NT2/D1 (cell line): ENCODE measurements at places on chromosomes 11 and 22.

GRCh38 chr11:29161191-29161590 is 855.6 kb downstream of the KCNA4 start:
- DNase-seq, result no peak

GRCh38 chr11:4203603-4204360 is 109.2 kb downstream of the RRM1 start:
- DNase-seq, result peak; percentile 46

DNA sequence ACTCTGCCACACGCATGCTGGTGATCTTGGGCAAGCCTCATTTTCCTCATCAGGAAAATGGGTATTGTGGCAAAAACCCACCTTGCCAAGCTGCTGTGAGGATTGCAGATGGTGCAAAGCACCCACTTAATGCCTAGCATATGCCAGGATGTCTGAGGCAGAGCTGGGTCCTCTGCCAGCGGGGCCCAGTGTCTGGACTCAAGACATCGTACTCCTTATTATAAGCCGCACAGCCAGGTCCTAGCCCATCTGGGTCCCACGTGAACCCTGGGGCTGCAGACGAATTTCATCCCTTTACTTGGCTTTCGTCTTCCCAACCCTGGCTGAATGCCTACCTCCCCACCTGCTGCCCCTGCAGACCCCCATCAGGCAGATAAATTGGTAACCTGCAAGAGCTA is 34.5 kb upstream of the ALX4 start:
- no peak for DNase-seq

DNA sequence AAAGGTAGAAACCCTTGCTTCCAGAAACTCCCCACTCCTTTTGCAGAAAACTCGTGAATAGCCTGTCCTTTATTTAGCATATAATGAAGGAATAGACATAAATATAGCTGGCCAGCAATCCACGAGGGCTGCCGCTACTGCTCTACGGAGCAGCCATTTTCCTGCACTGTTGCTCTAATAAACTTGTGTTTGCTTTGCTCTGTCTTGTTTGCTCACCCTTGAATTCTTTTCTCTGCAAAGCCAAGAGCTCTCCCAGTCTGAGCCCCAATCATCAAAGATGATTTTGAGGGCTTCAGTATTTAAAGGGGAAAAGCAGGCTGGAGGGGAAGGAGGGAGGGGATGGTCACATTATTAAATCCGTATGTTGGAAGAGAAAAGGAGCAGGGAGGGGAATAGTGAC is 16.6 kb upstream of the CHKA start:
- DNase-seq, result no peak

- no peak for DNase-seq
Observed at GRCh38 chr11:103043826-103044678, 47.9 kb downstream of the DCUN1D5 start.

DNA sequence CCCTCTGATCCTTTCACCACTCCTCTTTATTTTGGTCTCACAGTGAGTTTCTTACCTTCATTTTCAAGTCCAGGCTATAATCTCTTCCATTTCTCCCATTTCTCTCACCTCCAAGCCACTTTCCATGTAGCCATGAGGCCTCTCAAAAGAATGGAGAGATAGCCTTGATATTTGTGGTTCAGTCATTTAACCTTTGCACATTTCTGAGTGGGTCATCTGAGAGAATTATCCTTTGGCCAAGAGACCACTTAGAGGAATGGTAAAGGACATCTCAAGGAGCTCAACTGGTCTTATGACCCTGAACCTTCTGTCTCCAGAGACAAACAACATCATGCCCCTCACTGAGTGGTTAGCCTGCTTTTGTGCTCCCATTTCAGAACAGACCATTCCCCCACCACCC is 121.1 kb downstream of the KIRREL3 start:
- DNase-seq, result no peak

- no peak for DNase-seq
Observed at GRCh38 chr11:60393016-60393415, 3.2 kb upstream of the MS4A14 start.

GRCh38 chr22:26463101-26463661 is 20.4 kb downstream of the HPS4 start:
- no peak for DNase-seq

DNA sequence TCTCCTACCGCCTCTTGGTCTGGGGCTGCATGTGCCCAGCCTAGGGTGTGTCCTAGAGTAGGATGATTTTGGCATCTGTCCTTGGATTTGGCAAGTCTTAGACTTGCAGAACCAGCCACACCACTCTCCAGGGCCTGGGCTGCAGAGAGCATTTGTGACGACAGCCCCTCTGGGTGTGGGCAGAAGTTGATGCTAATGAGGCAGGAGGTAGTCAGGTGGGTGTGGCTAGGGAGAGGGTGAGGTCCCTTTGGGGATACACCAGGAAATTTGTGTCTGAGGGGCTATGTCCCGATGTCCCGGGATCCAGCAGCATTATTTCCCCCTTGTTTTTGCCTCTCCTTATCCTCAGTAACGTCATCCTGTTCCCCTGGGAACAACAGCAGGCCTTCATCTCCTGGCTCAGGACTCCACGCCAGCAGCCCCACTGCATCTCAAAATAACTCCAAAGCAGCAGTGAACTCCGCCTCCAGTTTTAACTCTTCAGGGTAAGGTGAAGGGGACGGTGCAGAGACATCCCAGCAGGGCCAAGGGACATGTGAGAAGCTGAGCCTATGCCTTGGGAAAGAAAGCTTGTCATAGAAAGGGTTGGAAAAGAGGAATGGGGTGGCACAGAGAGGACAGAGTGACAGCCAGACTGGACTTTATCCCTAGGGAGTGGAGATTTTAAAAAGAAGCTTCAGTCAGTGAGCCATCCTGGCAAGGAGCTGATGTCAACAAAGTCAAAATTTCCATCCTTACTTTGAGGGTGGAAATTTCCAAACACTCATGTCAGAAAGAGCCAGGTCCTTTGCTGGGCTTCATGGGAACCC is 8.0 kb upstream of the TLCD5 start:
- no peak for DNase-seq

GRCh38 chr11:129035244-129035643 is 92.6 kb upstream of the TP53AIP1 start:
- DNase-seq, result no peak

- DNase-seq, result no peak
Observed at GRCh38 chr22:48432781-48433518, 1394.7 kb downstream of the BRD1 start.

GRCh38 chr22:49365910-49366309 is 461.8 kb downstream of the BRD1 start:
- no peak for DNase-seq

DNA sequence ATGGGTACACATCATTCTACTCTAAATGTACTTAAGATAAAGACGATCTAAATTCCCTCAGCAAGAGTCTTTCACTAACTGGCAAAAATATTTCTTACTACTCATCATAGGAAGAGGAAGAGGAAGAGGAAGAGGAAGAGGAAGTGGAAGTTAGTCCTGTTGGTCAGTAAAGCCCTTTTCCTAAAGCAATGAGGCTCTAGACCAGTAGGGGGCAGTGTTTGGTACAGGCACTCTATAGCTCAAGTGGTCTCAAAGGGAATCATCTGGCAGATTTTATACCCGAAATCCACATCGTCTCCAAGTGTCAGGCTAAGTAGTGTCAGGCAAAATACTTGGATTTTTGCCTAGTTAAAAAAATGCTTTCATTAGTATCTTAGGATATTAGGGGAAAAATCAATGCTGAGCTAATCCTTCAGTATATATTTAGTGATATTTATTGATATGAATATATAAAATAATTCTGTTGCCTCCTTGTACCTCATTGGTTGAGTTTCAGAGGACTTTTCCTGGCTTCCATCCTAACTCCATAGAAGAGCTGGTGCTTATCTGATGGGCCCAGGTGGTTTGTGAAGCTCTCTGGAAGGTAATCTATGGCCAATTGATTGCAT is 7.7 kb downstream of the BLID start:
- peak; percentile 40 for DNase-seq

DNA sequence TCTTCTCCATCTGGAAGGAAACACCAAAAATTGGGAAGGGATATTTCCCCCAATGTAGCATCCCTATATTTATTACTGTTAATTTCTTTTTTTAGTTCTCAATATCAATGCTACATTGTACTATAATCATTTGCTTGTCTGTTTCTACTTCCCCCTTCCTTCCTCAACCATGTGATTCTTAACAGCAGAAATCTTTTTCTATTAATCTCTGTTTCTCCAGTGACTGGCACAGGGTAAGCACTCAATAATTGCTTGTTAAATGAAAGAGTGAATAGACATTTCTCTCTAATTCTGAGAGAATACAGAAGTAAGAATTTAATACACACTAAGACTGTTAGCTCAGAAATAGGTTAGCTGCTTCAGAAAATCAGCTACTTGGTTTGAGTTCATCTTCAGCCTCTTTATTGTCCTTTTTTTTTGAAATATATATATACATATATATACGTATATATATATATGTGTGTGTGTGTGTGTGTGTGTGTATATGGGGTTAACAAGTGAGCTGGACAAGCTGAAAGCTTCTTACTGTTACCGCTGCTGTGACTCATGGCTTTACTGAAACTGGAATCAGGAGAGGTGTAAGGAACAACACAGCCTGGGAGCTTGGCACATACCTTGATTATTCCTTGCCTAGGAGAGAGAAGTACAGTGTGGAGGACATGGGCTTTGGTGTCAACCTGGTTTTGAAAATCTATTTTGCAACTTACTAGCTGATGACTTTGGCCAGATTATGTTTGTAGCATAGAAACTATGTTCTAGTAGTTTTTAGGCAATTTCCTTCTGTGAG is 26.2 kb upstream of the PDE3B start:
- DNase-seq, result no peak

DNA sequence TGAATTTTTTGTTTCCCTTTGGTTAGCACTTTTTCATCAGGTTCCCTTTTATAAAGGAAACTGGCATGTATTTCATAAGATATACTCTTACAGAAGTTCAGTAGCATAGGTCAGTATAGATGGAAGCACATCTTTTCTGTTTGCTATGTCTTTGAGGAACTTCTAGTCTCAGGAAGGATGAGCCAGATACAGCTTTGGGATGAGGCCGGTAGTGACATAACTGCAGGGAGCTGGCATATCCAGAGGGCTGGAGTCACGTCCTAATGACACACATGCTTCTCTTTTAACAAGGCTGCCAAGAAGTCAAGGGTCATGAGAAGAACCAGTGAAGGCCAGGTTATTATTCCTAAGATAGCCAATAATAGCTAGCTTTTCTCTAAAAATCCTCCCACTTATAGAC is 33.3 kb upstream of the ADSL start:
- DNase-seq, result no peak

GRCh38 chr11:95282291-95282751 is 51.3 kb upstream of the SESN3 start:
- DNase-seq, result no peak

- no peak for DNase-seq
Observed at GRCh38 chr11:14042686-14043465, 80.4 kb downstream of the SPON1 start.
